ENCODE measurements at places on chromosomes 2 and 18. TPM values are rescaled to one million over a fixed set of nuclear protein-coding genes. Genes with fewer than 3 reads are reported as not detected.

Gene TUBA4B
- total RNA-seq, result not detected

Gene HOXD9
- total RNA-seq, result not detected

Gene GTF2A1L
- total RNA-seq, result not detected

Gene AGXT
- not detected for total RNA-seq

GRCh38 chr2:109448207-109448606, 165.6 kb downstream of the SEPTIN10 start:
- no peak for DNase-seq

- DNase-seq, result no peak
Measured at GRCh38 chr2:124698979-124699565, 674.0 kb downstream of the CNTNAP5 start.

GRCh38 chr18:78825168-78825567, 154.4 kb upstream of the SALL3 start:
- no peak for DNase-seq

GRCh38 chr2:213001297-213001910, 150.0 kb downstream of the IKZF2 start:
- no peak for DNase-seq

DNA sequence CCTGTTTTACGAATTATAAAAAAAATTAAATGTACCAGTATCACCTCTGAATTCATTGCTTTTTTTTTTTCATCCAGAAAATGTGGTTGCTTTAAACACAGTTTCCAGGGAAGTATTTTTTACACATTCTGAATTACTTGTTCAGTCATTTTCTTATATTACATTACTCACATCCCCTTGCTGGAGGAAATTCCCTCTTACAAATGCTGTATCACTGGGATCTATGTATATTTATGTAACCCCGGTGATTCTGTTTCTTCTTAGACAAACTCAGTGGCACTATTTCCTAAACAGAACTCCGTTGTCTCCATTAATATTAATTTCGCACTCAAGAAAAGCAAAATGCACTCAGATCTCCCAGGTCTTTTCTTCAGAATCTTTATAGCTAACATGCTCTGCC, 1078.5 kb upstream of the ZEB2 start:
- no peak for DNase-seq

- no peak for DNase-seq
Measured at GRCh38 chr2:41878056-41878455, 169.8 kb upstream of the PKDCC start.

- DNase-seq, result no peak
Measured at GRCh38 chr18:75783566-75784281, 356.2 kb upstream of the SMIM21 start.

GRCh38 chr18:6221602-6222014, 193.1 kb downstream of the L3MBTL4 start:
- DNase-seq, result no peak

- no peak for DNase-seq
Measured at GRCh38 chr2:217168496-217168895, 308.6 kb upstream of the TNP1 start.

GRCh38 chr2:113240150-113240914, 38.4 kb downstream of the PAX8 start:
- peak; percentile 87 for DNase-seq

DNA sequence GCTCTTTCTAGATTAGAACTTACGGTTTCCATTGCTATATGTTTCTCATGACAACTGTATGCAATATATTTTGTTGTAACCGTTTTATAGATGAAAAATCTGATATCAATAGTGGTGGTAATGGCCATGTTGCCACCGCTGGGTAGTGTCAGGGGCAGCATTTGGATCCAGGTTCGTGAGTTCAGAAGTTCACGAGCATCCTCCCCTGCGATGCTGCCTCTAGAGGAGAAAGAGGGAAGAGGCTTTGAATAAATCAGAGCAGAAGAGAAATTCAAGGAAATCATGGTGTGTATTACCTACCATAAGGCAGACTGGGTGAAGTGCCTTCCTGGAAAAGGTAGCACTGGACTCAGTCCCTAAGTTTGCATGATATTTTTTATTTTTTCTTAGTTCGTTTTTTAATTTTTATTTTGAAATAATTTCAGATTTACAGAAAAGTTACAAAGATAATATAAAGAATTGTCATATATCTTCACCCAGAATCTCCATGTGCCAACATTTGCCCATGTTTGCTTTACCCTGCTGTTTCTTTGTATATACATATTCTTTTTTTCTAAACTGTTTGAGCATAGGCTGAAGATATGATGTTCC, 3.3 kb upstream of the ZBTB7C start:
- no peak for DNase-seq

DNA sequence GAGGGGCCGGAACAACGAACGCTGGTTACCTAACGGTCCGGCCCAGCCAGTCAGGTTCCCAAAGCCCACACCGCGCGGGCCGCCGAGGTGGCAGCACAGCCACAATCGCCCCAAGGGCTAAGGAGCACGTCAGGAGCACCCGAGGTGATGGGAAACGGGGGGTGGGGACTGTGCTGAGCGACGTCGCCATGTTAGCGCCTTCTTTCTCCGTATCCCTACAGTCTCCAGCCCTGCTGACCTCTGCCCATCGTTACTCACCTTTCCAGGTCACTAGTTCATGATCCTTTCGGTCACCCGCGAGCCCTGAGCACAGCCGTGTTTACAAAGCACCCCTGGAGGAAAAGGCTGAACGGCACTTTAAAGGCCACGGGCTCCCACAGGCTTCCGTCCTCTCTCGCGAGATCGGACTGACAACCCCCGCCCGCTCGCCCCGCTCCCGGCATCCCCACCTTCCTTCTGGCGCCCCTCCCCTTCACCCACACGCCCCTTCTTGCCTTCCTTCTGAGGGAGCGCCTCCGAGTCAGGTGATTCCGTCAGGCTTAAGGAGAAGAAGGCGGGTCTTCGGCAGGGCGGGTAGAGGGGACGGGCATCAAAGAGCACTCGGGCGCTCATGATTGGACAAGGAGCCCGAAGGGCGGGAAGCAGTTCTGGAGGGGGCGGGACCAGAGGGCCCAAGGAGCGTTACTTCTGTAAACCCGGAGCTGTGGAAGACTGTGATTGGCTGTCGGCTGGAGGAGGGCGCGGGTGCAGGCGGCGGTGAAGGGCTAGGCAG, at the start of gene ATF2:
TSS of gene ATF2 (minus strand) at position 412 of the 772 bp plus-strand sequence. CDS start 31,760 bp downstream, outside the sequence.
- peak; percentile 99 for DNase-seq

DNA sequence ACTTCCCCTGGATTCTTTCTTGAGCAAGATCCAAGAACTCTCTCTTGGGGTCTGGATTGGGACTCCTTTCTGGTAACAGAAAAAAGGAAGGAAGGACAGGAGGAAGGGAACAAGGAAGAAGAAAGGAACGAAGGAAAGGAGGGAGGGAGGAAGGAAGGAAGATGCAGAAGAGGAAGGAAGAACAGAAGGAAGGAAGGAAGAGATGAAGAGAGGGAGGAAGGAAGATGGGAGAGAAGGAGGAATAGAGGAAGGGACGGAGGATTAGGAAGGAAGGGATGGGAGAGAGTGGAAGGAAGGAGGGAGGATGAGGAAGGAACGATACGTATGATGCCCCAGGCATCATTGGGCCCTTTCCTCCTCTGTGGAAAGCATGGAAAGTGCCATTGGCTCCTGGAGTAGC, 58.6 kb downstream of the CYP26B1 start:
- DNase-seq, result no peak
